Tibial artery (tissue), 4 donors: ENCODE measurements at places on chromosomes 5 and 9.

GRCh38 chr9:73152953-73153352 is 1.3 kb downstream of the ANXA1 start:
- no peaks in the 10 kb centered on the region for H3K4me1 ChIP-seq
- H3K27ac ChIP-seq = peak overlapping the region; percentile 79
- peak overlapping the region; percentile 58 for H3K4me3 ChIP-seq
- no peak for DNase-seq
- H3K36me3 ChIP-seq = no peaks in the 10 kb centered on the region

- H3K4me1 ChIP-seq = no peaks in the 10 kb centered on the region
- no peak for DNase-seq
- no peak overlapping the region for H3K4me3 ChIP-seq
- H3K36me3 ChIP-seq = no peaks in the 10 kb centered on the region
- no peak overlapping the region for H3K27ac ChIP-seq
- H3K27me3 ChIP-seq = peaks cover 8% of the 10 kb centered on the region
These were observed 196.7 kb downstream of the TENT4A start for GRCh38 chr5:6909901-6910300.

- H3K27ac ChIP-seq = no peak overlapping the region
- no peak overlapping the region for H3K4me3 ChIP-seq
- no peak for DNase-seq
- no peaks in the 10 kb centered on the region for H3K36me3 ChIP-seq
- no peaks in the 10 kb centered on the region for H3K4me1 ChIP-seq
These were observed 66.1 kb downstream of the KLHL3 start for GRCh38 chr5:137669811-137670210.

- H3K36me3 ChIP-seq = peaks cover 3% of the 10 kb centered on the region
- no peak for DNase-seq
- H3K4me1 ChIP-seq = no peaks in the 10 kb centered on the region
These were observed 58.6 kb downstream of the SLIT3 start for GRCh38 chr5:169242175-169242848.

DNA sequence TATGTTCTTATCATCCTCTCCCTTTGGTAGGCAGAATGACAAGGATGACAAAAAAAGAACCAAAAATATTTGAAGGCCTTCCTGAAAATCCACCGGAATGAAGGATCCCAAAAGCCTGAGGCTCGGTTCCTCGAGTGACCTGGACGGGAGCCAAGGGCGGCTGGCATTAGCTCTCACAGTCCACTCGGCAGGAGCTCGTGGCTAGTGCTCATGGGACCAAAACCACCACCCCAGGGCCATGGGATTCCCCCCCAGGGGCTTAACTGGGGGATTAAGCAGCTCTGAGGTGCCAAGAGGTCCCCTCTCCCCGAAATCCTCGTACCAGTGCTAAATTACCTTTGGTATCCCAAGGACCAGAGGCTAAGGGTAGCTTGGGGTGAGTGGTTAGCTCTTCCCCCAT is 586 bp upstream of the PDZD2 start:
- peak overlapping the region; percentile 77 for H3K27ac ChIP-seq
- DNase-seq = no peak
- H3K36me3 ChIP-seq = no peaks in the 10 kb centered on the region
- H3K27me3 ChIP-seq = no peaks in the 10 kb centered on the region
- H3K4me1 ChIP-seq = peaks cover 3% of the 10 kb centered on the region

- H3K36me3 ChIP-seq = no peaks in the 10 kb centered on the region
- peak overlapping the region; percentile 22 for H3K27ac ChIP-seq
- DNase-seq = peak; percentile 85
- no peaks in the 10 kb centered on the region for H3K4me1 ChIP-seq
- no peaks in the 10 kb centered on the region for H3K27me3 ChIP-seq
- H3K4me3 ChIP-seq = no peak overlapping the region
These were observed 22.1 kb downstream of the GFPT2 start for GRCh38 chr5:180330810-180331646.

- no peak overlapping the region for H3K4me3 ChIP-seq
- no peak overlapping the region for H3K27ac ChIP-seq
- H3K27me3 ChIP-seq = no peaks in the 10 kb centered on the region
- no peak for DNase-seq
- H3K4me1 ChIP-seq = no peaks in the 10 kb centered on the region
These were observed 15.3 kb downstream of the MEF2C start for GRCh38 chr5:88867638-88868037.

DNA sequence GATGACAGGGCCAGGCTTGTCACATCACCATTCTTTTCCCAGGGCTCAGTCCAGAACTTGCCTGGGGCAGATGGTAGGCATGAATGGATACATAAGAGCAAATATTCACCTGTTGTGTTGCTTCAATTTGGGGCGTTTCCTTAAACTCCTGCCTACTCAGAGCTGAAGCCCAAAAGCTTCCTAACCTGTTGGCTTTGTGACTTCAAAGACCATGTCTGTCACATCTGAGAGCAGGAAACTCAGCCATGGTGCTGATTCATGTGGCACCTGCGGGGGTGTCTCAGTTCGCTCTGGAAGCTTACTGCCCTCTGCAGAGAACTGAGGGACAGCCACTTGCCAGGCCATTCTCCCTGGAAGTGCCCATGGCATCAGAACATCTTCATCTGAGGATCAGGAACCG is 246.6 kb downstream of the HSPA4 start:
- no peak overlapping the region for H3K4me3 ChIP-seq
- H3K4me1 ChIP-seq = no peaks in the 10 kb centered on the region
- peaks cover 14% of the 10 kb centered on the region for H3K27me3 ChIP-seq
- no peak overlapping the region for H3K27ac ChIP-seq
- H3K36me3 ChIP-seq = no peaks in the 10 kb centered on the region

DNA sequence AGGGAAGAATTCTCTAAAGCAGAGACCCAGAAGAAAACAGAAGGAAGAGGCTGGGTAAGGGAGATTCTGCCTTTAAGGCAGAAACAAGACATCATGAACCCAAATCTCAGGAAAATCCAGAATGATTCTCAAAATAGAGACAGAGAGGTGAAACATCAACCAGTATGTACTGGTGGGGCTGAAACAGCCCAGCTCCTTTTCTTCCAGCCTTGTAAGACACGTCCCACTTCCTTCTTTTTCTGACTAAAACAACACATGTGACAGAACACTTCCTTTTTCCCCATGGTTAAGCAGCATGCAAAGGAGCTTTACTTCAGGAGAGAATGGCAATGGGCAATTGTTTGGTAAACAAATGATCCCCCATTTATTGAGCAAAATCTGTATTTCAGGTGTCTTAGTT is 230.8 kb upstream of the NR4A3 start:
- H3K4me3 ChIP-seq = no peak overlapping the region
- H3K27ac ChIP-seq = no peak overlapping the region
- no peaks in the 10 kb centered on the region for H3K27me3 ChIP-seq
- no peak for DNase-seq
- H3K4me1 ChIP-seq = no peaks in the 10 kb centered on the region

DNA sequence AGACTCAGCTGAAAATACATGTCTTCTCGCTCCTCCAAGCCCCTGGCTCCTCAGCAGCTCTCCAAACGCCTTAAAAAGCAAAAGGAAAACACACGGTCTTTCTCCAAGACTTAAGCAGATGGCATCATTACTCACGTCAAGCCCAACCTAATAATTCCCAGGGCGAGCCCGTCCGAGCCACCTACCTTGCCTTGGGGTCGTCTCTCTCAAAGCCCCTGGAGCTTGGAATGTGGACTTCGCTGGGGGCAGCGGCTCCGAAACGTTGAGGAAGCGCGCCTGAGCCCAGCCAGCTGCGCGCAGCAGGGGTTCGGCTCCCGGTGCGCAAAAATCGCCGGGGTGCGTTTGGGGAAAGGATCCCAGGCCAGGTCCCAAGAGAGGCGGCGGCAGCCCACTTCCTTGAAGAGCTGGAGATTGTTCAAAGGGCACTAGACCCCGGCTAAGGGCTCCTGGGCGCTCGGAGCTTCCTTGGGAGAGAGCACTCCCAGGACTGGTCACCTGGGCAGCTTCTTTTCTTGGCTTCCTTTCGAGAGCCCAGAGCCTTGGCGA is 395 bp downstream of the DRD1 start:
- peaks cover 15% of the 10 kb centered on the region for H3K27me3 ChIP-seq
- no peak for DNase-seq
- peaks cover 20% of the 10 kb centered on the region for H3K4me1 ChIP-seq
- peak overlapping the region; percentile 55 for H3K4me3 ChIP-seq

GRCh38 chr9:133750982-133751649 is 13.0 kb upstream of the SARDH start:
- no peak overlapping the region for H3K4me3 ChIP-seq
- no peaks in the 10 kb centered on the region for H3K27me3 ChIP-seq
- H3K36me3 ChIP-seq = no peaks in the 10 kb centered on the region
- H3K27ac ChIP-seq = no peak overlapping the region
- no peak for DNase-seq

- peak overlapping the region; percentile 24 for H3K27ac ChIP-seq
- no peaks in the 10 kb centered on the region for H3K36me3 ChIP-seq
- DNase-seq = peak; percentile 74
- H3K4me1 ChIP-seq = no peaks in the 10 kb centered on the region
- no peak overlapping the region for H3K4me3 ChIP-seq
- H3K27me3 ChIP-seq = no peaks in the 10 kb centered on the region
These were observed 47.8 kb upstream of the IER5L start for GRCh38 chr9:129225815-129226214.

- H3K4me1 ChIP-seq = no peaks in the 10 kb centered on the region
- DNase-seq = no peak
- H3K27me3 ChIP-seq = no peaks in the 10 kb centered on the region
- H3K36me3 ChIP-seq = peaks cover 4% of the 10 kb centered on the region
- no peak overlapping the region for H3K4me3 ChIP-seq
These were observed 166.4 kb downstream of the KDM4C start for GRCh38 chr9:6924149-6924548.
